SW480 (cell line): ENCODE measurements at places on chromosomes 1 and 21.

GRCh38 chr21:29678626-29679025 is 261.2 kb downstream of the GRIK1 start:
- no peak for DNase-seq

DNA sequence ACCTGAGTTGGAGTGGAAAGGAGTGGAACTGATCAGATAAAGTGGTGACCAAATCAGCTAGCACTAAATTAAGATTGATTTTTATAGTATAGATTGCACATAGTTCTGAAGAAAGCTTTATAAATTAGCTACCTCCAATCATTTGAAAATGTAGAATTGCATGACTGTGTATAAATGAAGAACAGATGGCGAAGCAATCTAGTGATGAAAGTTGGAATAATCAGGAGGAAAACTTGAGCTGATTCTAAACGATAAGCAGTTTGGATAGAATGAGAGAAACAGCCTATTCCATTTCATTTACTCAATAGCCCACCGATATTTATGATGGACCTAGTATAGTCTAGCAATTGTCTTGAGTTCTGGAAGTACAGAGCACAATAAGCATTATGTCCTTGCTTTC is 661.5 kb downstream of the PLA2G4A start:
- no peak for DNase-seq

GRCh38 chr1:240285540-240285939 is 193.9 kb downstream of the FMN2 start:
- no peak for DNase-seq

GRCh38 chr1:57770236-57770635 is 346.4 kb upstream of the DAB1 start:
- no peak for DNase-seq

GRCh38 chr1:71296551-71297134 is 215.8 kb upstream of the ZRANB2 start:
- DNase-seq: no peak

DNA sequence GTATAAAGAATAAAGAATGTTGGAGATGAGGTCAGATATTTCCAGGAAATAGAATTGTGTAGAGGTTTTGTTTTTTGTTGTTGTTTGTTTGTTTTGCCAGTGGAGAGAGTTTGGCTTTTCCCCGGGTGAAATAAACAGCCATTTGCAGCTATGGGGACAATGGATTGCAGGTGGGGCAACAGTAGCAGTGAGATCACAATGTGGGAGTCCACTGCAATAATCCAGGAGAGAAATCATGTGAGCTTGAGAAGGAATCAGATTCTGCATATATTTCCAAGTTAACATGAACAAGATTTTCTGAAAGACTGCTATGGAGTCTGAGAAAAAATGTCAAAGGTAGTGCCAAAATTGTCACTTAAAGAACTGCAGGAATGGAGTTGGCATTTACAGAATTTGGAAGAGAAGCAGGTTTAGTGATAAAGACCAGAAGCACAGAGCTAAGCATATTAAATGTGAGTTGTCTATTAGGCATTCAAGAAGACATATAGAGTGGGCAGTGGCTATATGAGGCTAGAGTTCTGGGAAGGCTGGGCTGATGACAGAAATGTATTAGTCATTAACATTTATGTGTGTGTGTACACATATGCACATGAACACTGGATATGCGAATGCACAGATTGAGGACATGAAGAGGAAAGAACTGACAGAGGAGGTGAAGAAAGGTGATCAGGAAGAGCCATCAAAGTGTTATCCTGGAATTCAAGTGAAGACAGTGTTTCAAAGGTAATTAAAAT is 729.6 kb upstream of the PTBP2 start:
- no peak for DNase-seq

DNA sequence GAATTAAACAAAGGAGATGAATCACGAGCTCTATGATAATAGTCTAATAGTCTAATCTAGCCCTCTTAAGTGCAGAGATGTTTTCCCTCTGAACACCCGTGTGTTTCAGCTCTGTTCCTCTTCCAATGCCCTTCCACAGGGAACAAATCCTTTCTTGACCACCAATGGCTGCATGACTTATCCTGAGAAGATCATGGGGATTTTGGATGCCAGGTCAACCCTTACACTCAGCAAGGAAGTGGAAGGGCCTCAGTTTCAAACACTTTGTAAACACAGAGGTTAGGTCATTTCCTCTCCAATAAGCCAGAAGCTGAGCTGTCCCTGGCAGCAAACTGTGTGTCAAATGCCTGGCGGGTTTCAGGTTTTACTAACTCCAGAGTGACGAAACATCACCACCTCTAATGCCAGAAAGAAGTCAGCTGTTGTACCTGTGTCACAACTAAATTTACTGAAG is 200.0 kb downstream of the GABPA start:
- no peak for DNase-seq

- no peak for DNase-seq
These were observed 5.5 kb upstream of the ZRANB2 start for GRCh38 chr1:71086331-71086730.

DNA sequence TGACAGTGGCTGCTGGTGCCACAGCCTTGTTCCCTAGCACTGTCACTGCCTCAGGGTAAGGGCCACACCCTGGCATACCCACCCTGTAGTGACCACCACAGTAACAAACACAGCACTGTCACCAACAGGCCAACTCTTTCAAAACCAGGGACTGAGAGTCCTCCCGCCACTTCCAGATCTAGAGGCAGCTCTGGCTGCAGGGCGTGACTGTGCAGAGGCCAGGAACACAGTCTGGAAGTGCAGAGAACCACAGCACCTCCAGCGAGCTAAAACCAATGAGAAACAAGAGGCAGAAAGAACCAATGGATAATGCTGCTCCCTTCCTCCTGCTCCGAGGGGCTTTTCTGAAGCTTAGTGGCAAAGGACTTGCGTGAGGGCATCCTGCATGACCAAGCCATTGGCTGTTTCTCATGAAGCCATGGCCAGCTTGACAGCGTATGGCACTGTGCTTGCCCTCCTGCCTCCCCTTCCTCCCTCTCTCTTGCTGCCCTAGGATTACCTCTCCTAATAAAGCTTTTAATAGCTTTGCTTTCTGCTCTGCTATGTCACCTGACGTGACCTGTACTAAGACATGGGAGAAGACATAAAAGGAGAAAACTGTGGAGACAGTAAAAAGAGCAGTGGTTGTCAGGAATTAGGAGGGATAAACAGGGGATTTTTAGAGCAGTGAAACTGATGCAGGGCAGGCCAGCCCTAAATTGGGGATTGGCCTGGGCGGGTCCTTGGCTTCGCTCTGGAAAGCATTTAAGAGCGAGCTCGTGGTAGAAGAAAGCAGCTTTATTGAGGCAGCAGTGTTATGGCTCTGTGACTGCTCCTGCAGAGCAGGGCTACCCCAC is 7.2 kb downstream of the PARP1 start:
- DNase-seq: no peak

DNA sequence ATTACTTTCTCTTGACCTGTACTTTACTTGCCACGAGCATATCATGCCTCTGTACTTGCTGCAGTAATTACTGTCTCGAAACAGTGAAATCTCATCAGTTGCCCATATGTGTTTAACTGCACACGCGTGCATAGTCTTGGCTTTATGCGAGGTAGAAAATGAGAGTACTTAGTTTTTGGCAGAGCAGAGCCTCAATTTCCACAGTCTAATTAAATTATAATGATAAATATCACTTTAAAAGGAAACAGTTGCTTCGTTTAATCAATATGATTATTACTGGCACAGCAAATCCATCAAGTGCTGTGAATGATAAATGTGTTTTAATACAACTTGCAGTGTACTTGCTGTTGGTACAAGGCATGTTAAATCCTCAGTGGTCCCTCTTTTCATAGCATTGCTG is 47.6 kb downstream of the ADARB1 start:
- no peak for DNase-seq

- no peak for DNase-seq
These were observed 14.9 kb upstream of the SLC44A5 start for GRCh38 chr1:75625795-75626194.

- no peak for DNase-seq
These were observed 40.9 kb downstream of the ALG6 start for GRCh38 chr1:63408331-63408730.

DNA sequence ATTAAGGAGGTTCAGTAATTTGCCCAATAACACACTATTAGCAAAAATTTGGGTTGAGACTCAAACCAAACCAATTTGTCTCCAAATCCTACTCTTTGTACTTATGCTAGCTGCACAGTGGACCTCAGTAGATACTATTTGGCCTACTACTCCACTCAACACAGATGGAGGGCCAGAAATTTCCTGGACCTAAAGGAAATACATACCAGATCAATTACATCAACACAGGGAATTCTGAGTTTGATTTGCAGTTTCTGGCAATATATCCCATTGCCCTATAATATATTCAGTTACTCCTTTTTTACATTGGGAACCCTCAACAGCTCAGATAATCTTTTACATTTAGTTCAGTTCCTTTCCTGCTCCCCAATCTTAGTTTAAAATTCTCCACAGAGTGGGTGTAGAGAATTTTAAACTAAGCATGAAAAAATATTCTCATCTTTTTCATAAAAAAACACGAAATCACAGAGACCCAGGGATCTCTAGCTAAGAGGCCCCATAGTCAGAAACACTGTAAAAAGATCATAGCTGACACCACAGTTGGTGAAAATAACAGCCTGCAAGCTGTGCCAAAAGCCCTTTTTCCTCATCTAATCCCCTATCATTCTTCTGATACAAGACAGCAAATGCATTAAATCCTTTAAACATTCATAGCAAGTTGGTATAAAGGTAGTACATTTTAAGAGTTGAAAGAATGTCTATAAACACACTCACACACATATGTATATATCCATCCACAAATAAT is 317.7 kb upstream of the ESRRG start:
- no peak for DNase-seq

DNA sequence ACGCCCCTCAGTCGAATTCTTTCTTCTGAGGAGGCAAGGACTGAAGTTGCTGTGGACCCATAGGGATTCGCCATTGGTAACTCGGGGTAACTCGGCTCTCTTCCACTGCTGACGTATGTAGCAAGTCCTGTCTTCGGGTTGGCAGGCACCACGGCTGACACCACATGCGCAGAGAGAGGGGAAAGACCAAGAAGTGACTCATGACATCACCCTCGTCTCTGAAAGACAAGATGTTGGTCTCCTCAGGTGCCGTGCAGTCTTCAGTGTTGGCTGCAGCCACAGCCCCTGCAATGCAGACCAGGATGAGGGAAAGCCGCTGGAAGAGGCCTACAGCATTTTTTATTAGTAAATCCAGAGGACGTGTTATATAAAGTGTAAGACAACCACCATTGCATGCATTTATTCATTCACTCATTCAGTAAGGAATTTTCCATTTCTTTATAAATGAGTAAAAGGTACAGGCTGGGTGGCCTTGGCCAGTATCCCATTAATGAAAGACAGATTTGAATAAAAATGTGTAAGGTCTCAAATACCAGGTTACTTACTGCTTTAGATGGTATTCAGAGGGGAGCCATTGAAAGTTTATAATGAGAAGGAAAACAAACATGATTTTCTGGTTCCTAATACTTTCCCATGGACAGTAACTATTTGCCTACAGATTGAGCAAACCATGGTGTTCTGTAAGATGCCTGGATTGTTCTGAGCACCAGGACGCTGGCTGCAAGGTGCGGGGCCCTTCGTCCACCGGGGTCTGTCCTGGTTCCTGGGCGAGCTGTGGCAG is 50.7 kb upstream of the IRF2BP2 start:
- no peak for DNase-seq

DNA sequence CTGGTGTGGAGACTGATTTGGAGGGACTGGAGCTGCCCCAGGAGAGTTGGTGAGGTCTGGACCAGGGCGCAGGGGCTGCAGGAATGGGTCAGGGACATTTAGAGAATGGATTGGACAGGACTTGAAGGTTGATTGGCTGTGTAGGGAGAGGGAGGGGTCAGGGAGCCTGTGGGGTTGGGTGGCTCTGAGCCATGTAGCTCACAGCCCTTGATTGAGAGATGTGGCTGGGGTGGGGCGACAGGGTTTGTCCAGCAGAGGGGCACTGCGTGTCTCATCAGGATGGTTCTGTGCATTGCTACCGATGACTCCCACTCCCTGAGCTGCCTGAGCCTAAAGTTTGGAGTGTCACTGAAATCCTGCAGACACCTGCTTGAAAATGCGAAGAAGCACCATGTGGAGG is 12.1 kb downstream of the AZIN2 start:
- DNase-seq: no peak

DNA sequence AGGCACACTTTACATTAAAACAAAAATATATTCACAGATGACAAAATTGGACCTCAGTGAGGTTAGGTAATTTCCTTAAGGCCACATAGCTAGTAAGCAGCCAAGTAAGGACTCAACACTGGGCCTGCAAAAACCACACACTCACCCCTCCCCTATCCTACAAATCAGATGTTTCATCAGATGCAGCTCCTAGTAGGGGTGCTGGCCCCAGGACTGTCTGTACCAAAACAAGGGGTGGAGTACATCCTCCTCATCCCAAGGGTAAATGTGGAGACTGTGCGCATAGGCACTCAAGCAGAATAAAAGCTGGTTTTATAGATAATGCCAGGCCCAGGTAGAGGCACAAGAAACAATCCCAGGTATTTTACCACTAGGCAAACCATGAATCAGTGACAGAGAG is 25.7 kb downstream of the URB1 start:
- DNase-seq: no peak

- DNase-seq: peak; percentile 70
These were observed 41.7 kb upstream of the RAB4A start for GRCh38 chr1:229229137-229229720.

DNA sequence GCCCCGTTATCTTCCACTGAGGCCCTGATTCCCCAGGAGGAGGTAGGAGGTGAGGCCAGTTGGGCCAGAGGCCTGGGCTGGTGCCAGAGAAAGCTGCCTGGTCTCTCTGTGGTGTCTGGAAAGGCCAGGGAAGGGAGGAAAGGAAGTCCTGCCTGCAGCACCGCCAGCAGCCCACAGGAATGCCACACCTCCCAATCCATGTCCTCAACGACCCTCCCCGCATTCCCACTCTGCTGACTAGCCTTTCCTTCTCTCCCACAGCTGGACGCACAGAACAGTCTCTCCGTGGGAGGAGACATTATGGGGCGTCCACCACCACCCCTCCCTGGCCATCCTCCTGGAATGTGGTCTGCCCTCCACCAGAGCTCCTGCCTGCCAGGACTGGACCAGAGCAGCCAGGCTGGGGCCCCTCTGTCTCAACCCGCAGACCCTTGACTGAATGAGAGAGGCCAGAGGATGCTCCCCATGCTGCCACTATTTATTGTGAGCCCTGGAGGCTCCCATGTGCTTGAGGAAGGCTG is 18.0 kb downstream of the CSF1 start:
- no peak for DNase-seq

GRCh38 chr1:19892628-19893168 is 10.5 kb downstream of the OTUD3 start:
- DNase-seq: no peak

DNA sequence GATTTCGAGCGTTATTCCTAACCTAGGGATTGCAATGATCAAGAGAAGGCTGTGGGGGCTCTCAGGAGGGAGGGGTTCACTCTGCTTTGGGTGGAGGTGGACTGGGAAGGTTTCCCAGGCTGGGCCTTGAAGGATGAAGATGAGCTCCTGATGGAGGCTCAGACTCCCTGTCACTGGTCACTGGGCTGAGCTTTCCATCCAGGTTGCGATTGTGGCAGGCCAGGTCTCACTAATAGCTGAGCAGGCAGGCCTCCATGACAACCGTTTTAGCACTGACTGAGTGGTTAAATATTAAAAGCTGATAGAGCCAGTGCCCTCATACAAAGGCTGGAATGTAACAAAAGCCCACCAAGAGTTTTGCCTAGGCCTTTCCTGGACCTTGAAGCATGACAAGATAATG is 36.2 kb upstream of the EFCAB14 start:
- DNase-seq: no peak

- DNase-seq: no peak
These were observed 5.7 kb downstream of the FHL3 start for GRCh38 chr1:37999430-38000232.

- DNase-seq: no peak
These were observed 49.4 kb downstream of the SRRM1 start for GRCh38 chr1:24692351-24692980.

GRCh38 chr1:43276673-43277072 is 6.9 kb downstream of the TMEM125 start:
- DNase-seq: peak; percentile 9
